Thoracic aorta (tissue), 2 donors: ENCODE measurements at places on chromosomes 4 and X. TPM values are rescaled to one million over a fixed set of nuclear protein-coding genes. Genes with fewer than 3 reads are reported as not detected.

DNA sequence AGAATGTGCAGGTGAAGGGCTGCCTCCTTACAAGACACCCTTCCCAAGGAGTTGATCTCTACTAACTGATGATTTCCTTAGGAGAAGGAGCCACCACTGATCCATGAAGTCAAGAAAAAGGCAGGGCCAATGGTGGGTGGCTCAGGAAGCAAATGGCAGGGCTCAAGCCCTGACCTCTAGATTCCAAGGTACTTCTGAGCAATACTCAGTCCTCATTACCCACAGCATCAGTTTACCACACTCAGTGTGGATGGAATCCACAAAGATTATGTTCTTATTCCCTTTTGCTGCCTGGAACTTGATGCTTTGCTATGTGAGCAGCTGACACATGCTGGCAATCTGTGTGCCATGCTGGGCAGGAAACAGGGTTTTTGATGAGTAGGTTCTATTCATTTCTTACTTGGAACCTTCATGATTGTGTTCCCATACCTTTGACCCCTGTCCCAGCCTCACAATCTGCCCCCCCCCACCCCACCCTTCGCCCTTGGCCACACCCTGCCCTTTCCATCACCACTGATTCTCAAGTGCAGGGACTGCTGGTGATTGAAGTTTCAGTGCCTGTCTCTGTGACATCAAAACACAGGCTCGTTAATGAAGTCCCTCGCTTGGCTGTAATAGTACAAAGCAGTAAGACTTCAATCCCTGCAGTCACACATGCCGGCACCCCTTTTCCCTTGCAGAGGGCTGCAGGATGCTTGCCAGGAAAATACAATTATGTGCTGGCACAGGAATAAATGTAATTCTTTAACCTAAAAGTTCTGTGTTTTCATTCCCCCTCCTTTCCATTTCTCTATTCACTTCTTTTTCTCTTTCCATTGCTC lies 135.6 kb upstream of the GPC4 start:
- no peak overlapping the region for H3K27ac ChIP-seq
- no peak overlapping the region for H3K4me3 ChIP-seq
- H3K4me1 ChIP-seq: no peaks in the 10 kb centered on the region

Gene MEPE
- not detected for total RNA-seq

DNA sequence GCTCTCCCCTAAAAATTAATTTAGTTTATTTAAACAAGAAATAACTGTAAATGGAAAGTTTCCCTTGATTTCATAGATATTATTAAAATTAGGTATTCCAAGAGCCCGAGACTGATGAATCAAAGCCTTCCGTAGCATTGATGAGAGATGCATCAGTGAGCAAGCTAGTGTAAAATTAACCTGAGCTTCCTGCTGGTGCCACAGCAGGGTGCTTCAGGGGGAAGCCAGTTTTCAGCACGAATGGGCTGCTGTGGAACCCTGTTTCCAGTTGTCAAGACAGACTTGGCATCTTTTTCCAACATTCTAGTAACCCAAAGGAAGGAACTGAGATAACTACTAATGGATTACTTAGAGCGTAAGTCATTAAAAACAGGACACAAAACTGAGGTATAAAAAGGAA lies 221.7 kb downstream of the RBMX2 start:
- H3K4me1 ChIP-seq: no peaks in the 10 kb centered on the region
- no peak for DNase-seq
- no peak overlapping the region for H3K4me3 ChIP-seq
- no peaks in the 10 kb centered on the region for H3K27me3 ChIP-seq
- no peaks in the 10 kb centered on the region for H3K36me3 ChIP-seq

DNA sequence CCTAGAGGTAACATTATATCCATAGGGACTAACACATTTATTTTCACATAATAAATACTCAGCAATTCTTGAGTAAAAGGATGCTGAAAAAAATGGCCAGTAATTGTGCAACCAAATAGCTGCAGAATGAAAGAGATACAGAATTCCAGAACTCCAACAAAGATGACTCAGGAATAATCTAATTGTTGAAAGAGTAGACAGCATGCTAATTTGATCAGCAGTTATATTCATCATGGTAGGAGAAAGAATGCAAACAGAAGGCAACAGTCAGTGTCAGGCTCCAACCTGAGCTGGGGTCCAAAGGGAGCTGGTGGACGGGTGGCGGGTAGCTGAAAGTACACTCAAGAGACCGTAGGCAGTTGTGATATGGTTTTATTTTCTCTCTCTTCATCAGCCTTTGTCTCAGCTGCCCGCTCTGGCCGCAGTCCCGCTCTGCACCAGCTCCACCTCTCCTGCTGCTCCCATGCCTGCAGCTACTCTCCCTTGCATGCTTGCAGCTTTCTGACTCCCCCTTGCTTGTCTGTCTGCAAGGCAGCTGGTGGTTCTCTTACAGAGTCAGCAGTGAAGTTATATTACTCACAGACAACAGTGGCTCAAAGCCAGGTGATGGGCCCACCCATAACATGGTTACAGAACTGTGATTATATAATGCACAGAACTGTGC lies 1150.1 kb downstream of the STIM2 start:
- H3K27ac ChIP-seq: no peak overlapping the region
- no peaks in the 10 kb centered on the region for H3K4me1 ChIP-seq
- no peaks in the 10 kb centered on the region for H3K27me3 ChIP-seq
- H3K4me3 ChIP-seq: no peak overlapping the region
- no peaks in the 10 kb centered on the region for H3K36me3 ChIP-seq

Gene PAGE4
- total RNA-seq: not detected

Gene TMEM35A
- total RNA-seq: 0.68 TPM

Gene SUPT20HL2
- not detected for total RNA-seq

- no peak overlapping the region for H3K4me3 ChIP-seq
- no peak overlapping the region for H3K27ac ChIP-seq
- no peak for DNase-seq
- H3K36me3 ChIP-seq: no peaks in the 10 kb centered on the region
These were observed 640.8 kb upstream of the INTU start for GRCh38 chr4:126991965-126992364.

Gene GUCY1B1
- 32.7 TPM for total RNA-seq

Gene TET2
- 23.6 TPM for total RNA-seq

- H3K36me3 ChIP-seq: no peaks in the 10 kb centered on the region
- H3K27ac ChIP-seq: no peak overlapping the region
- H3K4me1 ChIP-seq: peaks cover 5% of the 10 kb centered on the region
- H3K4me3 ChIP-seq: no peak overlapping the region
- H3K27me3 ChIP-seq: no peaks in the 10 kb centered on the region
- no peak for DNase-seq
These were observed 149.4 kb downstream of the FAT4 start for GRCh38 chr4:125464146-125464545.

DNA sequence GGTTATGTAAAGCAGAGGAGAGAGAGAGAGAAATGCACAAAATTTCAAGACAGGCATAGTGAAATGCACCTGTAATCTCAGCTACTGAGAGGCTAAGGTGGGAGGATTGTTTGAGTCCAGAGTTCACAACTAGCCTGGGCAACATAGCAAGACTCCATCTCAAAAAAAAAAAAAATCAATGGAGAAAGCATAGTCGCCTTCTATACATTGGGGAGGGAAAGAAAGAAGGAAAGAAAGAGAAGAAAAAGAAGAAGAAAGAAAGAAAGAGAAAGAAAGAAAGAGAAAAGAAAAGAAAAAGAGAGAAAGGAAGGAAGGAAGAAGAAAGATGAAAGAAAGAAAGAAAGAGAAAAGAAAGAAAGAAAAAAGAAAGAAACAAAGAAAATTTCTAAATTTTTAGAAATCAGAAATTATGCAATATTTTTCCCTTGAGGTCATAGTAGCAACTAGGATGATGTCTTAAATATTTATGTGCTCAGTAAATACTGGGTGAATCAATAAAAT lies 53.4 kb downstream of the DKK2 start:
- no peaks in the 10 kb centered on the region for H3K27me3 ChIP-seq
- DNase-seq: no peak
- no peaks in the 10 kb centered on the region for H3K36me3 ChIP-seq
- no peak overlapping the region for H3K4me3 ChIP-seq

- H3K4me3 ChIP-seq: peak overlapping the region; percentile 26
- no peak overlapping the region for H3K27ac ChIP-seq
- H3K4me1 ChIP-seq: no peaks in the 10 kb centered on the region
- DNase-seq: no peak
These were observed 36.5 kb upstream of the PPM1K start for GRCh38 chr4:88320780-88321373.

- H3K4me3 ChIP-seq: no peak overlapping the region
- no peak overlapping the region for H3K27ac ChIP-seq
- no peaks in the 10 kb centered on the region for H3K36me3 ChIP-seq
- no peaks in the 10 kb centered on the region for H3K27me3 ChIP-seq
- no peaks in the 10 kb centered on the region for H3K4me1 ChIP-seq
These were observed 5.2 kb upstream of the RBMXL3 start for GRCh38 chrX:115183980-115184379.

GRCh38 chrX:46812445-46812844 lies 24.4 kb upstream of the RP2 start:
- H3K4me1 ChIP-seq: no peaks in the 10 kb centered on the region
- no peak for DNase-seq
- no peak overlapping the region for H3K4me3 ChIP-seq
- no peaks in the 10 kb centered on the region for H3K27me3 ChIP-seq
- H3K27ac ChIP-seq: no peak overlapping the region

Gene NXF3
- total RNA-seq: 0.49 TPM

Gene TBL1X
- total RNA-seq: 37.9 TPM

Gene TMSB15B
- total RNA-seq: 6.6 TPM

- no peaks in the 10 kb centered on the region for H3K27me3 ChIP-seq
- no peaks in the 10 kb centered on the region for H3K4me1 ChIP-seq
- H3K36me3 ChIP-seq: no peaks in the 10 kb centered on the region
- no peak overlapping the region for H3K4me3 ChIP-seq
These were observed 197.4 kb upstream of the TBL1X start for GRCh38 chrX:9267415-9267814.

GRCh38 chrX:56783450-56783831 lies 54.4 kb downstream of the NBDY start:
- H3K27me3 ChIP-seq: no peaks in the 10 kb centered on the region
- no peaks in the 10 kb centered on the region for H3K4me1 ChIP-seq
- H3K4me3 ChIP-seq: no peak overlapping the region
- no peaks in the 10 kb centered on the region for H3K36me3 ChIP-seq

Gene MAGEA10
- total RNA-seq: not detected

- DNase-seq: no peak
- no peak overlapping the region for H3K4me3 ChIP-seq
- H3K36me3 ChIP-seq: no peaks in the 10 kb centered on the region
- no peak overlapping the region for H3K27ac ChIP-seq
- no peaks in the 10 kb centered on the region for H3K27me3 ChIP-seq
These were observed 30.1 kb downstream of the RASSF6 start for GRCh38 chr4:73589887-73590801.

GRCh38 chr4:37905533-37906169 lies 14.8 kb downstream of the TBC1D1 start:
- no peak for DNase-seq
- peaks cover 60% of the 10 kb centered on the region for H3K4me1 ChIP-seq
- no peak overlapping the region for H3K27ac ChIP-seq
- H3K4me3 ChIP-seq: no peak overlapping the region

Gene COX7B
- 204 TPM for total RNA-seq

DNA sequence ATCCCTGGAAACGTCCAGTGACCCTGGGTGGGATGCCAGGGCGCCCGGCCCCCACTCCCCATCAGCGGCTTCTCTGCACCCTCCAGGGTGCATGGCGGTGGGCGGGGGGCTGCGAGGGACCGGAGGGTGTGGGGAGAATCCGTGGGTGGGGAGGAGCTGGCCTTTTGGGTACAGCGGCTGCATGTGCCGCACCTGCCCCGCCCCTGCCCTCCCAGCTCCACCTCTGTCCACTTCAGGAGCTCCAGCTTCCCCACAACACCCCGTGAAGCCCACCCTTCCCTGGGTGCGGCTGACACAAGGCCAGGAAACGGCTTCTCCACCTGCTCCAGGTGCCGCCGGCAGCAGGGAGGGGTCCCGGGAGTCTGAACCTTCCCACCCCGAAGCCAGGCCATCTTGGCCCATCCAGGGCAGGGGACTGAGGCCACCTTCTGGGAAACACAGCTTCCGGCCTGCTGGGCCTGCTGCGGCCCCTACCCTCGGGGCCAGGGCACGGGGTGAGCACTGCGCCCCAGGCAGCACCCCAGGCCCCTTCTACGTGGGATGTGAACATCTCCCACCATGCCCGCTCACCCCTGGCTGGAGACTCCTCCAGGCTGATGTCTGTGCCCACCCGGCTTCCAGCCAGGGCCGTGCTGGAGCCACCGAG lies 34.6 kb downstream of the CPLX1 start:
- no peaks in the 10 kb centered on the region for H3K36me3 ChIP-seq
- peaks cover 19% of the 10 kb centered on the region for H3K27me3 ChIP-seq
- DNase-seq: no peak
- H3K4me1 ChIP-seq: peaks cover 24% of the 10 kb centered on the region

DNA sequence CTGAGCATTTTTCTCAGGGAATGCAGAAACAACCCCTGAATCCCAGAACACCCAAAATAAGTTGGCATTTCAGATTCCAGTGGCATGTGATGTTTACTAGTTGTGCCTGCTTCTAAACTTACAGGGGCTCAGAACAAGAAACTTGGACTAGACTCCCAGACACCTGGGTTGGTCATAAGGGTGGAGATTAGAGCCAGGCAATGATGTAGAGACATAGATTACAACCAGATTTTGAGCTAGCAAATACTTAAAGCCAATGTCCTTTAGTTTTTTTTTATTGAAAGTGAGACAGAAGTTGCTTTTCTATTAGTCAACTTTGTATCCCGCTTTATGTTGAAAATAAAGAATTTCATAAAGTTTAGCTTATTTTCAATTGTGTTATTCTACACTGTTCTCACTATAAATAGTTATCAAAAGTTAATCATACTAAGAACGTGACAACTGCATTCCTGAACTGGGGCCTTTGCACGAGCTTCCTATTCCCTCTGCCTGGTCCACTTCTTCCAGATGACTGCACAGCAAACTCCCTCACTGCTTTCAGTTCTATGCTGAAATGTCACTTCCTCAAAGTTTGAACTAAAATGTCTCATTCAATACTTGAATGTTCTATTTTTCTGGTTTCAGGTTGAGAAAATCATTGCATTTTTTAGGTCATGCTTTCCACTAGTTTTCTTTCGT lies 224.7 kb upstream of the PPP1R2C start:
- H3K27me3 ChIP-seq: no peaks in the 10 kb centered on the region
- no peak overlapping the region for H3K27ac ChIP-seq
- no peaks in the 10 kb centered on the region for H3K4me1 ChIP-seq
- H3K4me3 ChIP-seq: no peak overlapping the region
- no peaks in the 10 kb centered on the region for H3K36me3 ChIP-seq
- DNase-seq: no peak

Gene ABCG2
- total RNA-seq: 7.3 TPM

GRCh38 chrX:130084631-130085237 lies 25.6 kb downstream of the ELF4 start:
- H3K27ac ChIP-seq: no peak overlapping the region
- DNase-seq: no peak
- no peaks in the 10 kb centered on the region for H3K27me3 ChIP-seq

DNA sequence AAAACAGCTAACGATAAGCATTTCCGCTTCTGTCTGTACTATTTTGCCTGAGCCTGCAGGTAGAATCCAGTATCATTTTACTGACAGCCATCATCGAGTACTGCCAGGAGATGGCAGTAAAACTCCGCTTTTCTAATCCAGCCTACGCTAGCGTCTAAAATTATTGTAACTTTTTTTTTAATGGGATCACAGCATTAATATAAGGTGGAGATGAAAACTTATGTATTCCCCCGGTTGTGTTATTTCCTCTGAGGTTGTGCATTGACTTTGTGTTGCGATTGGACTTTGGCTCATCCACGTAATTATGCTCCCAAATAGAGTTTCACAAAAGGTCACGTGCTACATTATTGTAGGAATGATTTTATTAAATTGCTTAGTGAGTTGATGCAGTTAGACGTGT lies 248.1 kb downstream of the C4orf33 start:
- H3K27ac ChIP-seq: no peak overlapping the region
- H3K27me3 ChIP-seq: no peaks in the 10 kb centered on the region
- H3K4me1 ChIP-seq: no peaks in the 10 kb centered on the region
- no peaks in the 10 kb centered on the region for H3K36me3 ChIP-seq

GRCh38 chr4:127616898-127617297 lies 15.9 kb upstream of the INTU start:
- no peaks in the 10 kb centered on the region for H3K36me3 ChIP-seq
- DNase-seq: no peak
- no peaks in the 10 kb centered on the region for H3K4me1 ChIP-seq
- H3K27ac ChIP-seq: no peak overlapping the region
- H3K27me3 ChIP-seq: no peaks in the 10 kb centered on the region
